Psoas muscle (tissue), 8 donors: ENCODE measurements at places on chromosomes 1 and 21. TPM values are rescaled to one million over a fixed set of nuclear protein-coding genes. Genes with fewer than 3 reads are reported as not detected.

APCS gene
- not detected for total RNA-seq

LCE7A gene
- total RNA-seq = not detected

CFHR3 gene
- total RNA-seq = not detected

OSCP1 gene
- 4.6 TPM for total RNA-seq

HEYL gene
- 4.1 TPM for total RNA-seq

EXTL2 gene
- total RNA-seq = 4.9 TPM

ZNF678 gene
- 4.0 TPM for total RNA-seq

PTGFR gene
- total RNA-seq = 0.32 TPM

LHX8 gene
- not detected for total RNA-seq

TNFRSF25 gene
- 2.6 TPM for total RNA-seq

KLHDC8A gene
- not detected for total RNA-seq

KCNN3 gene
- 60.9 TPM for total RNA-seq

TFF2 gene
- total RNA-seq = not detected

CD1D gene
- 1.6 TPM for total RNA-seq

CADM3 gene
- 0.89 TPM for total RNA-seq

APOBEC4 gene
- not detected for total RNA-seq

ALG14 gene
- total RNA-seq = 2.4 TPM

SMAP2 gene
- 35.0 TPM for total RNA-seq

PGLYRP3 gene
- not detected for total RNA-seq

FCAMR gene
- not detected for total RNA-seq

CHI3L1 gene
- total RNA-seq = 70.3 TPM

SLC45A1 gene
- 0.83 TPM for total RNA-seq

XCL2 gene
- total RNA-seq = not detected

PER3 gene
- total RNA-seq = 10.9 TPM

VANGL2 gene
- total RNA-seq = 0.94 TPM

SLC2A5 gene
- total RNA-seq = 97.9 TPM

REG4 gene
- total RNA-seq = not detected

CHTOP gene
- total RNA-seq = 80.7 TPM

KLHL12 gene
- total RNA-seq = 17.5 TPM

SASS6 gene
- total RNA-seq = 1.5 TPM

ASTN1 gene
- 0.51 TPM for total RNA-seq

KCNT2 gene
- 0.12 TPM for total RNA-seq

DPT gene
- 39.4 TPM for total RNA-seq

MTOR gene
- 35.0 TPM for total RNA-seq

SPRR2E gene
- not detected for total RNA-seq

DCLRE1B gene
- total RNA-seq = 2.3 TPM

RGL1 gene
- total RNA-seq = 3.9 TPM

DYNLT4 gene
- 0.59 TPM for total RNA-seq

ZMYND12 gene
- 1.0 TPM for total RNA-seq

CYP4A22 gene
- not detected for total RNA-seq

FAM163A gene
- 0.52 TPM for total RNA-seq

DOCK7 gene
- total RNA-seq = 7.0 TPM

CRP gene
- 0.30 TPM for total RNA-seq

GPATCH2 gene
- total RNA-seq = 4.9 TPM

CTSE gene
- not detected for total RNA-seq

TEDDM1 gene
- total RNA-seq = not detected

EXTL1 gene
- total RNA-seq = 1.5 TPM

GPR25 gene
- total RNA-seq = not detected

RAB4A gene
- 56.2 TPM for total RNA-seq

KRTAP13-2 gene
- not detected for total RNA-seq

NFASC gene
- 0.90 TPM for total RNA-seq

FOXO6 gene
- total RNA-seq = 8.6 TPM

HAO2 gene
- not detected for total RNA-seq

TAF5L gene
- total RNA-seq = 49.0 TPM

KCND3 gene
- total RNA-seq = 2.7 TPM

ANKRD65 gene
- 2.4 TPM for total RNA-seq

SPRR1B gene
- total RNA-seq = not detected

CFAP57 gene
- not detected for total RNA-seq

AGBL4 gene
- not detected for total RNA-seq
